A172 (cell line): ENCODE measurements at places on chromosomes 7 and 10.

DNA sequence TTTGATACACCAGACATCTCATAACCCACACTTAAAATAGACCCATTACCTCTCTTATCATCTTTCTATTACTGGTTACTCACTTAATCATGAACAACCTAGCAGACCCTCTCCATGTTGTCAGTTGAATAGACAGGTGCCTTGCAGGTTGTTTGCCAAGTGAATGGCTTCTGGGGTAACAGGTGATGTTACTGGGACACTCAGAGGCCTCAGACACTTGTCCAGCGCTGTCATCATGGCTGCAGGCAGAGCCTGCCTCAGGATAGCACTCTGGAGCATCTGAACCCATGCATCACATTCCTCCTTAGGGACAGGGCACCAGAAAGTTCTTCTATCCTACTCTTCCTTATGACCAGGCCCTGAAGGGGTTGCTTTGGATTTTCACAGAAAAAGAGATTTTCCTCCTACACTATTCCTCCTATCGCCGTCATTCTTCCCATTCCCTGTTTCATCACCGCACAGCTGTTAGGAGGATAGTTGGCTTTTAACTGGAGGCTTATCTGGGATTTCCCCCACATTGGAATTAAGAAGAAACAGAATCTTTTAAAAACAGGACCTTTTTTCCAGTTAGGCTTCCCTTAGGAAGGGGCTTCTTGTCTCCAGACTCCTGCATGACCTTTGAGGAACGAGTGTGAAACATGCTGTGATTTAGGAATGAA, 182.1 kb downstream of the VTI1A start:
- no peak for DNase-seq

DNA sequence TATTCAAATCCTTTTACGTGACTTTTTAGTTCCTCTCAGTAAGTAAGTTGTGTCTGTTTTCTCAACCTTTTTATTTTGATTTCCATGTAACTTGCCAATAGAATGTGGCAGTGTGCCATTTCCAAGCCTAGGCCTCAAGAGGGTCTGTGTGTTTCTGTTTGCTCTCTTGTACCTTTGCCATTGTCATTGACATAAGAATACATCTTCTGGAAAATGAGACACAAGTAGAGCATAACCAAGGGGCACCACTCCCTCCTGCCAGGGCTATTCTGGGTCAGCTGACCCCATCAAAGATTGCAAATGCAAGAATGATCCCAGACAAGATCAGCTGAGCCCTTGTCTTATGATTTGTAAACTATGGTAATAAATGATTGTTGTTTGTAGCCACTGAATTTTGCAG, 524.0 kb downstream of the IPMK start:
- no peak for DNase-seq

- DNase-seq = peak; percentile 89
Observed at GRCh38 chr10:113947184-113948041, 93.0 kb downstream of the NHLRC2 start.

- DNase-seq = no peak
Observed at GRCh38 chr7:135337977-135338550, 104.4 kb downstream of the STRA8 start.

DNA sequence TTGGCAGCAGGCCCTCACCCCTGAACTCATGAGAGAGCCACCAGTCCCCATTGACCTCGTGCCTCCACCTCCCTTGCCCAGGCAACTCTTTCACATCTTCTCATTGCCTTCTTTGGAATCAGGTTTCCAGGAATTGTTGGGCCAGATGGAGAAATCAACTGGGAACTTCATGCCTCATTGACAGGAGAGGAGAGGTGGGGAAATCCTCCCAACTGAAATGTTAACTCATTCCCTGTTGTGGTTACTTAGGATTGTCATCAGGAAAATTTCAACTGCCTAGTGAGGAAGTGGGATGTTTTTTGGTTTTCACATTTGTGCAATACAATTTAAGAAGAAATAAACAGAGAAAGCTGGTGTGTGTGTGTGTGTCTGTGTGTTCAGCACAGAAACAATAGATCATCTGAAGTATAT, 106.6 kb upstream of the INHBA start:
- no peak for DNase-seq

- DNase-seq = peak; percentile 34
Observed at GRCh38 chr10:116444527-116445142, 17.0 kb downstream of the PNLIPRP3 start.

DNA sequence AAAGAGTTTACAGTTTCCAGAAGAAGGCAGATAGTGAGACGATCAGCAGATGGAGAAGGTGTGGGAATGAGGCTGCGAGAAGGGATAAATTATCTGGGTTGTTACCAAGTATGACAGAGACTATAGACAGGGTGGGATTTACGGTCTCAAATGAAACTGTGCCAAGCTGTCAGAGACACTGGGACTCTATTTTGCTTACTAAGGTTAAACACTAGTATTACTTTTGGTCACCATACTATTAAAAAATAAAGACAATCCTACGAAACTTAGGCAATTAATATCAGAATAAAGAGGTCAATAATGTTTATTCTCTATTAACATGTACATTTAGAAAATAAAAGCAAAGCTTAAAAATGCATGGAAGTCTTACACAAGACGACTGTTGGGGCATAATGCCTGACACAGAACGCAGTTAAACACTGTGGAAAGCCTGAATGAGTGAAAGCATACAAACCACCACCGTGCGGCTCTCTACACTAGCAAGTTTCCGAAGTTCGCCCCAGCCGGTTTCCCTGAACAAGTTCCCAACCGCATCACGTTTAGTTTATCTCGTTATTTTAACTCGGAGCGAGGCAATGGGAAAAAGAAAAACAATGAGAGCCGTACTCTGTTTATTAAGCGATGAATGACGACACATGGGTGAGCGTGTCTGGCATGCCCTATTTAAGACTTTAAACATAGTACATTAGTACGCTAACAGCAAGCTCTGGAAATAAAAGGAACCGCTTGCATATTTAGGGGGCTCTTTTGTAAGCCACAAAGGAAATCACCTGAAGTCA, 909 bp upstream of the CC2D2B start:
- DNase-seq = peak; percentile 57

- DNase-seq = no peak
Observed at GRCh38 chr7:14055813-14056212, 66.3 kb upstream of the ETV1 start.

DNA sequence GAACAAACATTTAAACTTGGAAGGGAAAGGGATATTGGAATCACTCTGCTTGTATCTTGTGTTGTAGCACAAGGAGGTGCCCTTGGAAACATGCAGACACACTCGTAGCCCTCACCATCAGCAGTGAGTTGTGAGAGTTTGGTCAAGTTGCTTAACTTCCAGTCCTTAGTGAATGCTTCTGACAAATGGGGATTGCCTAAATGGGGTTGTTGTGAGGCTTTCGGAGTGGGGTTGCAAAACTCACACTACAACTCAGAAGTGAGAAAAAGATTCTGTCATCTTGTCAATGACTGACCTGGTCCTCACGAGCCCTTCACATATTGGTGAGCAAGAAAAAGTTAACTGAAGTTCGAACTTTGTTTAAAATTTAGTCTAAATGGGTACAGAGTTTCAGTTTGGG, 29.0 kb upstream of the GSDME start:
- DNase-seq = no peak

DNA sequence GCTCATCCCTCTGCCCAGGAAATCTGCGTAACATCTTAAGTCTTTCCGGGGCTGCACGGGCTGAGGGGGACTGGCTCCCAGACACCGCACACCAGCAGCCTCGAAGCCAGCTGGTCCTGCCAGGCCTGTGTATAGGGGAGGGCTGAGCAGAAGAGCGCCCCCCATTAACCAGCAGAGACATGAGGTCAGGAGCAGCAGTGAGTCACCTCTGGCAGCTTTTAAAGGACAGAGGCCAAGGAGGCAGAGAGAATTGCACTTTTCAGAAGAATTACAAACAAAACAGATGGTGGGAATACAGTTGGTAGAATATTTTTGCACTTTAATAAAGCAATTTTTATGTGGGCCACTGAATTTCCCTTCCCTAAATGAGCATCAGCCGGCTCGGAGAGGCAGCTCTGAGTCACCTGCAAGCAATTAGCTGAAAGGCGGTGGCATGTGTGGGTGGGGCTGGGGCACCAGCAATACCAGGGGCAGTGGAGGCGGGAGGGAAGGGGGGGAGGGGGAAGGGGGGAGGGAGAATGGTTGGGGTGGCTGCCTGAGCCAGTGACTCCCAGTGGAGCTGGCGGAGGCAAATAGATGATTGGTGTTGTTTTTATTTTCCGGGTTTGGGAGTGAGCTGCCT, 39.1 kb downstream of the GOLGA7B start:
- peak; percentile 92 for DNase-seq

DNA sequence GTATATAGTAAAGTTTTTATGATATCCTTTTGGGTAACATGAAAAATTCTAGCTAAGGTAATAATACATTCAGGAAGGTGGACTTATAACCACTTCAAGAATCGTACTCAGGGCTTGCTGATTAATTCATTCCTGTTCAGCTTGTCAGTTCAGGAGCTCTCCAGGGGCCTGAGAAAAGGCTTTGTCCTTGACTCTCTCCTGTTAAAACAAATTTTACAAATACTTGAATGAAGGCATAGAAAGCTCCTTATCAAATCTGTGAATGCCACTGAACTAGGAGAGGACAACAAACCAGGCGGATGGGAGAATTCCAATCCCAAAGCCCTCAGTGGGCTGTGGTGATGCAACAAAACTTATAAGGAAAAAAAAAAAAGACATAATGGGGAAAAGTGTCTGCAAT, 354.5 kb upstream of the ZMIZ1 start:
- no peak for DNase-seq

DNA sequence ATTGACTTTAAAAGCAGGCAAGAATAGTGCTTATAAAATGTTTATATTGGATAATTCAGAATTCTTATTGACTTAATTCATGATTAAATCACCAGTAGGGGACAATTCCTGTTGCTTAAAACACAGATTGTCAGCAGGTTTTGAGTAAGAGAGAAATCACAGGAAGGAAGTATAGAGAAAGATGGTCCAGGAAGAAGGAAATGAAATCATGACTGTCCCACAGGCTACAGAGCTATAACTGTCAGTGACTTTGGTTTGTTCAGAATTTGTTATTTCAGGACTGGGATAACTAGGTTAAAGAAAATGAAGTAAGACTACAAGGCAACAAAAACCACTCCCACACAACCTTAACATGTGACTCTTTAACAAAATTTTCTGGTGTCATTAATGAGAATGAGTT, 6.8 kb downstream of the GNGT1 start:
- no peak for DNase-seq

DNA sequence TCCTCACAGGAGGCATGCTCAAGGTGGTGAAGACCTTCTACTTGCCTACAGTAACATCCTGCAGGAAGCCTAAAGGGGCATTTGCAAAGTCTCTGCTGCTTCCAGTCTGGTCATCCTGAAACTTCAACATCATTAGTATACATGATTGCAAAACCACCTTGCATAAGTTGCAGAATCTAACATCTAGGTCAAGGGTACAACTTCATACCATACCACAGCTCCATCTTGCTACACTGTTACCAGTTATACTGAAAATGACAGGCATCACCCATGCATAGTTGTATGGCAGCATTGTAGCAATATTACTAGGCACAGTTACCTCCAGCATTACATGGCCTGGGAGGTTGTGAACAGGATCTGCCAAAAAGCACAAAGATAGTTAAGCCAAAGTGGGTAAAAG, 13.7 kb upstream of the MACROH2A2 start:
- no peak for DNase-seq

DNA sequence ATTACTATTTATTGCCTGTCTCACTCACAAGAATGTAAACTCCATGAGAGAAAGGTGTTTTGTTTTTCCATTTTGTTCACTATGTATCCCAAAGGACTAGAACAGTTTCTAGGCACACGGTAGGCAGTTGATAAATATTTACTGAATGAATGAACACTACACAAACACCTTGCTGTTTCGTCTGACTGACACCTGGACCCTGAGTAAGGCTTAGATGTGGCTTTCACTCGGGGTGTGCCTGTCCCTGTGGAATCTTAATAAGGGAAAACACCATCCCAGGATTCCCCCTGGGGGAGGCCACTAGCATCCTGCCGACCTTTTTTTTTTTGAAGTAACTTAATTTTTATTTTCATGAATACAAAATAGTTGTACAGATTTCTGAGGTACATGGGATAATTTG, 66.6 kb upstream of the STEAP1B start:
- no peak for DNase-seq

DNA sequence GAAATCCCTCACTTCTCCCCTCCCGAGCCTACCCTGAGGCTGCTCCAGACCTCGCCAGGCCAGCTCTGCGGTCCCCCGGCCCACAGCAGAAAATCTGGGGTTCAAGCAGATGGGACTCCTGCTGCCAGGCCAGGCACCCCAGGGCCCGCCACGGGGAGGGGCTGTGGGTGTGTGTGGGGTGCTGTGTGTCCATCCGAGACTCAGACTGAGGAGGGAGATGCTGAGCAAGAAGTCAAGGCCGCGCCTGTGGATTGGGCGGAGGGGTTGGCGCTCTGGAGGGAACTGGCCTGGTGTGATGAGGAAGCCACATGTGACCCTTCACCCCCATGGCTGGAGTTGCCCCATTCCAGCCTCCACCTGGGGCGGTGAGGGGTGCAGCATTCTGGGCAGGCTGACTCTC, 51.1 kb downstream of the YKT6 start:
- no peak for DNase-seq

DNA sequence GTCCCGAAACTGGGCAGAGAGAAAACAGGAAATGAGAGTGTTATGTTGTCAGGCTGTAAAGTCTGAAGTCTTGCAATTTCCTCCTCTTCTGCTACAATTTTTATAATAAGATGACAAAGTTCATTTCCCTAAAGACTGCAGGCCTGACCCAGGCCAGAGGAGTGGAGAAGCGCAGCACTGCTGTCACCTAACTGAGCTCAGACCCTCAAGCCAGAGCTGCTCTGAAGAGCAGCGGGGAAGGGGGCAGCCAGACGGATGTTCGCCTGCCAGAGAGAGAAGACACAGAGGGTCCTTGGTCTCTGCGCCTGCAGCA, 12.6 kb upstream of the AOAH start:
- DNase-seq = no peak

- no peak for DNase-seq
Observed at GRCh38 chr10:35348609-35349388, 12.5 kb downstream of the CCNY start.

DNA sequence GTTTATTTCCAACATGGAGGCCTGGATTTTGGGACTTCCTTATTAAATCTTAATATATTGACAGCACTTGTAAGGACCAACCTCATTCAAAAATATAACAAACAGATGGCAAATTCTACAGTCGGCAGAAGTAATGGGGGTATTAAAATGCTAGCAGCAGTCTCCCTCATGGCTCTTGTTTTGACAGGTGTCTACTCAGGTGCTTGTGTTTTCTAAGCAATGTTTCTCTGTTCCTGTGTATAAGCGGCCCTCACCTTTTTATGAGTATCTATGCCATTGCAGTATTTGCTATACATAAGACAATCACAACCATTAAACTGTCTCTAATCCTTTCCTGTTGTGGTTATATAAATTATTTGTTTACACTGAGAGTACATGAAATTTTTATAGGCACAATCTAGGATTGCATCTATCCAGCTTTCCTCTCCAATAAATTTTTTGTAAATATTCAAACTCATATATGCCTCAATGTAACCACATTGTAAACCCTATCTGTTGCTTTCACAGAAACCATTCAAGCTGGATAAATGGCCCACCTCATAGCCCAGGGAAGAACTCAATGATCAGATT, 65.4 kb upstream of the LRRTM3 start:
- no peak for DNase-seq

- DNase-seq = no peak
Observed at GRCh38 chr10:6888434-6888833, 308.4 kb upstream of the PRKCQ start.

- peak; percentile 10 for DNase-seq
Observed at GRCh38 chr10:137031-137430, 1.8 kb downstream of the ZMYND11 start.
